T-cell (primary cell): ENCODE measurements at places on chromosomes 12 and 14.

DNA sequence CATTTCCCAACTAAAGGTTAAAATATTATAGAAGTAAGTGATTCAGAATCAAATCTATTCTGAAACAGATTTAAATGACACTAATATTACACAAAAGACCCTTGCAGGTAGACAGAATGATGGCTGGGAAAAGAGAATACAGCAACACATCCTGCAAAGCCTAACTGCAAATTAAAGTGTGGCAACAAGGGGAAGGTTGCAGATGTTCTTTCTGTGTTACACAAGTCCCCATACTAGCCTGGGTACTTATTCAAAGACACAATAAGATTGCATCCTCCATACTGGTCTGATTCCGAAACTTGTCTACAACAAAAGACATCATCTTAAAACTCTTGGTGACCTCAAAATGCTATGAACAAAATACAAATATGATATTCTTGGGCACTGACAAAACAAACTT is 50.5 kb downstream of the R3HDM2 start:
- no peak overlapping the region for H3K4me3 ChIP-seq
- DNase-seq = no peak
- no peaks in the 10 kb centered on the region for H3K4me1 ChIP-seq
- peaks cover 4% of the 10 kb centered on the region for H3K36me3 ChIP-seq
- no peaks in the 10 kb centered on the region for H3K27me3 ChIP-seq
- no peak overlapping the region for H3K27ac ChIP-seq

- no peak overlapping the region for H3K27ac ChIP-seq
- no peak for DNase-seq
- no peak overlapping the region for H3K4me3 ChIP-seq
- H3K36me3 ChIP-seq = no peaks in the 10 kb centered on the region
- peaks cover 4% of the 10 kb centered on the region for H3K4me1 ChIP-seq
These were observed 195.8 kb upstream of the CAND1 start for GRCh38 chr12:67073336-67073735.

- H3K27me3 ChIP-seq = no peaks in the 10 kb centered on the region
- H3K4me1 ChIP-seq = peaks cover 28% of the 10 kb centered on the region
- H3K4me3 ChIP-seq = no peak overlapping the region
- no peaks in the 10 kb centered on the region for H3K36me3 ChIP-seq
- no peak for DNase-seq
- H3K27ac ChIP-seq = no peak overlapping the region
These were observed 10.7 kb upstream of the EVL start for GRCh38 chr14:100054316-100055075.

DNA sequence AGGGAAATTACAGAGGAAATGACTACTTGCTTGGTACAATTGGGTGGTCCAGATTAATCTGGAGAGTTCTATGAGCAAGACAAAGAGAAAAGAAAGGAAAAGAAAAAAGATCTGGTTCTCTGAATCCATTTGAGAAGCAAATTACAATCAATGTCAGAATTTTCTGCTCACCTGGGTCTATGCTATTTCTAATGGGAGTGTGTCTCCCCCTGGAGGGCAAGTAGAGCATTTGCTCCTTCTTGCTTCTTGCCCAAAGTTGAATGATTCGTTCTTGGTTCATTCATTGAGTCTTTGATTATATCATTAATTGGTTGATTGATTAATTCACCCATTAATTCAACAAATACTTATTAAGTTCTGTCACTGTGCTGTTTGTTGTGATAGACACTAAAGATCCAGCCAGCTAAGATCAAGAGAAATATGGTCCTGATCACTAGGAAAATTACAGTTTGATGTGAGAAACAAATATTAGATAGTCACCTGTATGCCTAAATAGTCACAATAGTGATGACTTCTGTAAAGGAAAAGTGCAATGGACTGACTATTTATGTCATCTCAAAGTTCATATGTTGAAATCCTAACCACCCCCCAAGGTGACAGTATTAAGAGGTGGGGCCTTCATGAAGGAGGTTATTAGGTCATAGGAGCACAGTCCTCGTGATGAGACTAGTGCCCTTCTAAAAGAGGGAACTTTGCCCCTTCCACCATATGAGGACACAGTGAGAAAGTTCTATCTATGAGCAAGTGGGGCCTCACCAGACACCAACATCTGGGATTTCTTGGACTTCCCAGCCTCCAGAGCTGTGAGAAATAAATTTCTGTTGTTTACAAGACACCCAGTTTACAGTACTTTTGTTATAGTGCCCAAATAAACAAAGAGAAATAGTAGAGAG is 8.0 kb upstream of the ASB8 start:
- H3K4me1 ChIP-seq = peaks cover 2% of the 10 kb centered on the region
- no peaks in the 10 kb centered on the region for H3K36me3 ChIP-seq
- DNase-seq = peak; percentile 32

- DNase-seq = no peak
- no peaks in the 10 kb centered on the region for H3K27me3 ChIP-seq
- H3K4me3 ChIP-seq = no peak overlapping the region
- H3K4me1 ChIP-seq = no peaks in the 10 kb centered on the region
- H3K36me3 ChIP-seq = no peaks in the 10 kb centered on the region
These were observed 17.5 kb downstream of the IQSEC3 start for GRCh38 chr12:84056-84455.

DNA sequence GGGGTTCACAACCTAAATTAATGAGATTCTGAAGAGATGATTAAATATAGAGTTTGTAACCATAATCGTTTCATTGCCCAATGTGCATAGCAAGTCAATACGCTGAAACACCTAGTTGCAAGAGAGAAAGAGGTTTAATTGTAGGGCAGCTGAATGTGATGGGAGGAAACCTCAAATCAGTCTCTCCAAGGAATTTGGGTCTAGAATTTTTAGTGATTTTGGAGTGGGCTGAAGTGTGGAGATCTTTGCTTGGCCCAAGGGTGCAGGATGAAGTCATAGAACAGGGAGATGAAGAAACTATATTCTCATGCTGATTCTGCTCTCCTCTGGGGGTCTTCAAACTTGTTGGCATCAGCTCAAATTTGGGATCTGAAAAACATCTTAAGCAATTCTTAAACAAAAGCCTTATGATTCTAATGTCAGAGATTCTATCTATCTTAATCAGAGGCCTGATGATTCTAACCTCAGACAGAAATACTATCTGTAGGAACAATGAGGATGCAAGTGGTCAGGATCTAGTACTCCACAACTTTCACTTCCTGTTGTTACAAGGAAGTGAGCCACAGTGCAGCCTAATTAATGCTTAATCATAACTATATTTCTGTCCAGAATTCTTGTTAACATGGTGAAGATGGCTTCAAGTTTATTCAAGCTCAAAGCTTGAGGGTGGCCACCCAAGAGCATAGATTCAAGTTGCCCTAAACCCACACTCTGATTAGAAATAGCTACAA is 80.2 kb upstream of the FUT8 start:
- no peak for DNase-seq
- no peaks in the 10 kb centered on the region for H3K27me3 ChIP-seq
- H3K4me1 ChIP-seq = peaks cover 16% of the 10 kb centered on the region
- H3K27ac ChIP-seq = no peak overlapping the region
- no peak overlapping the region for H3K4me3 ChIP-seq

DNA sequence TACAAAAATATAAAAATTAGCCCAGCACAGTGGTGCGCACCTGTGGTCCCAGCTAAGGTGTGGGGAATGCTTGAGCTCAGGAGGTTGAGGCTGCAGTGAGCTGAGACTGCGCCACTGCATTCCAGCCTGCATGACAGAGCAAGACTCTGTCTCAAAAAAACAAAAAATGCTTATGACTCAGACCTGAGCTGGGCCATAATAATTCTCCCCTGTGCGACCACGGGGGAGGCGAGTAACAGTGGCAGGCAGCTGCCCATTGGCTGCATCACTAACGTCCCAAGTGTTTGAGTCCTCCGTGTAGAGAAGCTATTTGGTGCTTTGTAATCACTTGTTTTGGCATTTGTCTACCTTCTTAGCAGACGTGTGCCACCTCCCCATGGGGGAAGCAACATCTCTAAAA is 24.9 kb downstream of the PSMC1 start:
- H3K4me3 ChIP-seq = no peak overlapping the region
- H3K4me1 ChIP-seq = no peaks in the 10 kb centered on the region
- peaks cover 14% of the 10 kb centered on the region for H3K36me3 ChIP-seq
- no peaks in the 10 kb centered on the region for H3K27me3 ChIP-seq

GRCh38 chr12:124861492-124861891 is 2.2 kb downstream of the SCARB1 start:
- H3K27ac ChIP-seq = no peak overlapping the region
- no peaks in the 10 kb centered on the region for H3K27me3 ChIP-seq
- H3K4me3 ChIP-seq = no peak overlapping the region

GRCh38 chr12:94553875-94554274 is 94.2 kb upstream of the CEP83 start:
- H3K4me3 ChIP-seq = no peak overlapping the region
- H3K36me3 ChIP-seq = no peaks in the 10 kb centered on the region
- DNase-seq = no peak
- no peaks in the 10 kb centered on the region for H3K4me1 ChIP-seq

- no peak overlapping the region for H3K4me3 ChIP-seq
- H3K36me3 ChIP-seq = no peaks in the 10 kb centered on the region
- H3K27ac ChIP-seq = no peak overlapping the region
- no peaks in the 10 kb centered on the region for H3K4me1 ChIP-seq
- no peaks in the 10 kb centered on the region for H3K27me3 ChIP-seq
These were observed 79.3 kb downstream of the LMO3 start for GRCh38 chr12:16526693-16527092.

- H3K4me3 ChIP-seq = no peak overlapping the region
- no peaks in the 10 kb centered on the region for H3K36me3 ChIP-seq
- no peak overlapping the region for H3K27ac ChIP-seq
These were observed 1.9 kb upstream of the SP7 start for GRCh38 chr12:53338017-53338416.

DNA sequence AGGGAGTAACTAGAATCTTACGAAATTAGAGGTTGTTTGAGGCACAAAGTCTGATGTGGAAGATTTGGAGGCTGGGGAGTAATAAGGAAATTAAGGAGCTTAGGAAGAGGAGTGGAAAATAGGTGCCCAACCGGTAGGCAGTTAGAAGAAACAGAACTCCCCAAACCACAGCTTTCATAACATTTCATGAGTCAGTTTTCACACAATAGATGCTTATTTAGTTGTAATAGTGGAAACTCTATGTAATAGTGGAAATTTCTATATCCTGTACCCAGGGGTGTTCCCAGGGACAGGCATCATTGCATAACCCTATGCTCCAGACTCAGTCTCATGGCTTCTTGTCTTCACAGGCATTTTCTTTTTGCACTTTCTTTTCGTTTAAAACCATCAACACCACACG is 8.3 kb downstream of the C3AR1 start:
- DNase-seq = no peak
- H3K4me3 ChIP-seq = no peak overlapping the region
- no peaks in the 10 kb centered on the region for H3K27me3 ChIP-seq
- peaks cover 26% of the 10 kb centered on the region for H3K36me3 ChIP-seq
- no peaks in the 10 kb centered on the region for H3K4me1 ChIP-seq

DNA sequence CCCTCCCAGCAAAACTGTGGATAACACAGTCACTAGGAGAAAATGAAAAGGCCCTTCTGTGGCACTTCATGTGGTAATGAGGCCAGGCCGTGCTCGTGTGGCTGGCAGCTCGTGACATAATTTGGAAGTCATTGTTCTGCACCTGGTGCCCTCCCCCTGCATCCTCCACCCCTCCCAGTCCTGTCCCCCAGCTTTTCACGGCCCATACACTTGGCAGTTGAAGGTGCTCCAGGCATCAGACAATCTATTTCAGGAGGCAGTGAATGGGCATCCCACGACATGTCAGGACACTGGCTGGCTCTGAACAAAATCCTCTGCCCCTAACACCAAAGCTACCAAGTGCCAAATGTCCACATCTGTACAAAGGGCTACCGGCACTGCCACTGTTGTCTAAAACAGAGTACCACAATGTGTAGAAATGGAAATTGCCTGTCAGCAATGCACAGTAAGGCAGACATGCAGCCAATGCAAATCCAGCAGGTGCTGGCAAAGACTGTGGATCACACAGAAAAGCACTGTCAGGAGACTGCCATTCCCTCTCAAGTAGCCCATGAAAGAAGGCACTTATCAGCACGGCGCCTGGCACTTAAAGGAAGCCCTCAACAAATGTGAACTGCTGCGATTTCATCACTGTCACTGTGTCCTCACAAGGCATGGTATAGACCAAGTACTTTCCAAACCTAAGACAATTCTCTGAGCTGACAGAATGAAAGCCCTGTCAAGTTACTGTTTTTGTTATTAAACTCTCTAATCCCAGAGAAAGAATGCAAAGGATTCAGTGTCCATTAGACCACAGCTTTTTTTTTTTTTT is 39.1 kb downstream of the CORO1C start:
- no peaks in the 10 kb centered on the region for H3K36me3 ChIP-seq
- peak overlapping the region; percentile 28 for H3K4me3 ChIP-seq
- H3K27me3 ChIP-seq = no peaks in the 10 kb centered on the region
- peak overlapping the region; percentile 55 for H3K27ac ChIP-seq
- H3K4me1 ChIP-seq = peaks cover 49% of the 10 kb centered on the region

DNA sequence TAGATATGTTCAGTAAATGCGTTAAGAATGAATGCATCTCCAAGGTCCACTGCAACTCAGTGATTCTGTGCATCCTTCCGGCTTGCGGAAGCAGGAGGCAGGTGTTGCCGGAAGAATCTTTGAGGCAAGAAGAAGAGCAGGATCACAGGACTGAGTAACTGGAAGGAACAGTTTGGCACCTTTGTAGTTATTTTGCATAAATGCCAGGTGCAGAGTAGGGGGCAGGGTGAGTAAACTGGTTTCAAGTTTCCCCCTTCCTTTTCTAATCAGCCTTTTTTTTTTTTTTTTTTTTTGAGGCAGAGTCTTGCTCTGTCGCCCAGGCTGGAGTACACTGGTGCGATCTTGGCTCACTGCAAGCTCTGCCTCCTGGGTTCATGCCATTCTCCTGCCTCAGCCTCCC is 22.3 kb downstream of the DYRK4 start:
- H3K27ac ChIP-seq = no peak overlapping the region
- H3K27me3 ChIP-seq = no peaks in the 10 kb centered on the region
- H3K36me3 ChIP-seq = no peaks in the 10 kb centered on the region
- DNase-seq = no peak

DNA sequence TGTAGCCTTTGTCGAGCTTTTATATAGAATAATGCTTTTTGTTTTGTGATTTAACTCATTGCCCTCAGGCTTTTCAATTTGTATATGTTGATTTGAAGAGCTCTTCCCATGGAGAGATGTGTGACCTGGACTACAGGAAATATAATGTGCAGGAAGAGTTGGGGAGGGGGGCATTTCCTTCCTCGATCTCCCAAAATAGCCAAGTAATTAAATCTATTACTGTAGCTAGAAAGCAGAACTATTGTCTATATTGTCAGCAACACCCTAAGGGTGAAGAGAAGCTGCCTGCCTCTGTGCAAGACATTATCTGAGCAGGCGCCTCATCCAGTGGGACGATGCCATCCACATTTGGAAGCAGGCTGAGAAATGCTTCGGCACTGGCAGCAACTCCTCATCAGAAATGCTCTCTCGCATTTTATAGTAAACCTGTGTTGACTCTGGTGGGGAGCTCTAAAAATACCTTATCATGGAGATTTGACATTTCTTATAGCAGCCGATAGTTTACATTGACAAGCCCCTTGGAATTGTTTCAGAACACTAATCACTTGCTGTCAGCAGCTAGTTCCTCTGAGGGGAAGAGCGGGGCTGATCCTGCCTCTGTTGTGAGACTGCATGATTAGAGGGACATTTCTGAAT is 392.5 kb upstream of the RGS6 start:
- no peaks in the 10 kb centered on the region for H3K36me3 ChIP-seq
- H3K27me3 ChIP-seq = no peaks in the 10 kb centered on the region
- no peaks in the 10 kb centered on the region for H3K4me1 ChIP-seq
- no peak overlapping the region for H3K4me3 ChIP-seq
